ENCODE measurements at places on chromosomes 6 and 20.

DNA sequence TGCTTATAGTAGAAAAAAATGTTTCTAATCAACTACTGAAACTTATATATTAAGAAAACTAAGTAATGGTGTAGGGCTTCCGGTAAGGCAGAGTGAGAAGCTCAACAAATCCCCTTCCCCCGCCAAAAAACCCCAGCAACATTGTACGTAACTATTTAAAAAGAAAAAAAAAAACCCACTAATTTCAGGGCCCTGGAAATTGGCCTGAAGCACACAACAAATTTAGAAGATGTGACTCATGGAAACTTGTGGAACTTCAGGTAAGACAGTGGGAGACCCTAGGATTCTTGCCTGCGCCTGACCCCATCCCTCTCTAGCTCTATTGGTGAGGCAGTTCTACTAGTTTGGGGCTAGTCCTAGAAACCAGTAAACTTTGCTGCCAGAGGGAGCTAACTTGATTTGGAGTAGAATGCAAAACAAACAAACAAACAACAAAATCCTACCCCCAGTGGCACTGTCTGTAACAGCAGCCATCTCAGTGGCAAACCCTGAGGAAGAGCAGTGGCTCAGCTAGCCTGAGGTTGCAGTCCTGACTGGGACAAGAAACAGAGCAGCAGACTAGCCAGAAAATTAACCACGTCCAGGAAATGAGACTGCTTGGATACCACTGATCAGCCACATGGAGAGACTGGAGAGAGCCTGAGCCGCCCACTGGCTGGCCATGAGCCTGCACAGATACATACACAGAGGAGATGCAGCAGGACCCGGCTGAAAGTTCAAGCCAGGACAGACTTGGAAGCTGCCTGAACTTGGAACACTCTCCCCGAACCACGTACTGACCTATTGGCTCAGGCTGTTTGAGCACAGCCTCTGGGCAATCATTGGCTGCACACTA is 135.1 kb downstream of the TBXT start:
- no peak for DNase-seq

- DNase-seq = no peak
These were observed 46.8 kb downstream of the CYP24A1 start for GRCh38 chr20:54126806-54127655.

DNA sequence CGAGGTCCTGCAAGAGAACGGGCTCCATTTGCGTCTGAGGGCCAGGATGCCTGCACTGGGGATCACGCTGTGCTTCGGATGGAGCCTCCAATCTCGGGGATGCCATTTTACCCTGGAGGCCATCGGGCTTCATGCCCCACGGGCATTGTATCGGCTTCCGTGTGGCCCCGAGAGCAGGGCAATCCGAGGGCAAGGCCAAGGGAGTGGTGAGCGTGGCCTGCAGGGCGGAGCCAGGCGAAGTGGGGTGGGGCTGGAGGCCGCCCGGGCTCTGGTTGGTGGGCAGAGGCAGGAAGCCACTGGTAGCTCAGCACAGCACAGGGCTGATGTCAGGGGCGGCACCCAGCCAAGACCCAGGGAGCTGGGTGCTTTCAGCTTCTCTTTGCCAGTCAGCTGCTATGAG is 57.5 kb upstream of the BHLHE23 start:
- DNase-seq = no peak

- DNase-seq = no peak
These were observed 81.3 kb downstream of the C6orf52 start for GRCh38 chr6:10613077-10613476.

- peak; percentile 7 for DNase-seq
These were observed 33.6 kb downstream of the APCDD1L start for GRCh38 chr20:58481481-58482021.

DNA sequence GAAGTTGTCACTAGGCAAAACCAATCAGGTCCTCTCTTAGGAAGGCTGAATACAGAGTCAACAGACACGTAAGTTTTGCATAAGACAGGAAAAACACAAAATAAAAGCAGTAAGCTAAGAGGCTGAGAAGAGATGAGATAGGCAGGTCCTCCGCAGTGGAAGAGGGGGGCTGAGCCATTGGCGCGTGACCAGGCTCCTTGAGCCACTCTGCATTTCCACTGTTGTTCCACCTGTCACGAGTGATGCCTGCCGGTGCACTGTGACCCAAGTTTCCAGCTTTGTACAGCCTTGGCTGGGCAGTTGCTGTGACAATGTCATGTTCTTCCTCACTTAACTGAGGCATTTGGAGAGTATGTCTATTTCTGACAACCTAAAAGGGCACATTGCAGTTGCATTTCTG is 58.6 kb downstream of the NUDT3 start:
- DNase-seq = no peak

GRCh38 chr6:166905505-166906134 is 50.7 kb downstream of the RNASET2 start:
- DNase-seq = no peak

GRCh38 chr20:50469796-50470195 is 40.4 kb upstream of the PTPN1 start:
- DNase-seq = no peak

- DNase-seq = no peak
These were observed 28.1 kb upstream of the QKI start for GRCh38 chr6:163386329-163386908.

- DNase-seq = no peak
These were observed 415.1 kb downstream of the PLCB1 start for GRCh38 chr20:8547035-8547650.

- peak; percentile 55 for DNase-seq
These were observed 23.9 kb downstream of the RPRD1B start for GRCh38 chr20:38057351-38057972.

GRCh38 chr6:1960486-1961142 is 284.8 kb downstream of the GMDS start:
- DNase-seq = no peak
